ENCODE measurements at places on chromosomes 11 and 22.

DNA sequence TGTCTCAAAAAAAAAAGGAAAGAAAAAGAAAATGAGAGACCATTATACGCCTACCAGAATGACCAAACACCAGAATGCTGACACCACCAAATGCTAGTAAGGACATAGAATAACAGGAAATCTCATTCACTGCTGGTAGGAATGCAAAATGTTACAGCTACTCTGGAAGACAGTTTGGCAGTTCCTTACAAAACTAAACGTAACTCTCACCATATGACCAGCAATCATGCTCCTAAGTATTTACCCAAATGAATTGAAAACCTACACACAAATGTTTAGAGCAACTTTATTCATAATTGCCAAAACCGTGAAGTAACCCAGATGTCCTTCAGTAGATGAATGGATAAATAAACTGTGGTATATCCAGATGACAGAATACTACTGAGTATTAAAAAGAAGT lies 7.2 kb downstream of the CHKA start:
- DNase-seq: peak; percentile 69

DNA sequence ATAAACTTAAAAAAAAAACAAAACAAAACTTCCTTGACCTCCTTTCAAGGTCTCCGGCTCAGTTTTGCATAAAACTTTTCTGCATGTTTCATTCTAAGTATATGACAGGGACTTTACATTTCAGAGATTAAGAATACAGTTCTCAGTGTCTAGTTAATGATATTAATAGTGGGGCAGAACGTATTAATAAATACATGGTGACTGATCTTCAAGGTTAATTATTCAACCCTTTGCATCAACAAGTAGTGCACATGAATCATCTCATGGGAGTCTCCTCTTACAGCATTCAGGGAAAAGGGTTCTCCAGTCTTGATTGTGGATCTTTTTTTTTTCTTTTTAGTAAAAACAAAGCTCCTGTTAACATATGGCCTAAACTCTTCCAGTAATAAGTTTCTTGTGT lies 146.8 kb downstream of the KIRREL3 start:
- no peak for DNase-seq

DNA sequence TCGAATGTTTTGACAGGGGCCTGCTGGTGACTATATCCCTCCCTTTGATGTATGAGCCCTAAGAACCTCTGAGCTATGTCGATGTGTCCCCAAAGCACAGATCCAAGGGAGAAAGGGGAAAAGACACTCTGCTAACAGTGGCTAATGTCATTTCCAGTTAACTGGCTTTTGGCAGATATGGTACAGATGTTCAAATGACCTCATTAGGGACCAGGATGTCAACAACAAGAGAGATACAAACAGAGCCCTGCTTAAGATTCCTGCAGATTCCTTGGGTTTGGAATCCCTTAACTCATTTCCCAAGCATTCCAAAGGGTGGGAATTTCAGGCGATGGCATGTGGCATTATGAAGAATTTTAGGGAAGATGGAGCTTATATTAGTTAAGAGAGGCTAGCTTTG lies 517.3 kb downstream of the SOX6 start:
- no peak for DNase-seq

DNA sequence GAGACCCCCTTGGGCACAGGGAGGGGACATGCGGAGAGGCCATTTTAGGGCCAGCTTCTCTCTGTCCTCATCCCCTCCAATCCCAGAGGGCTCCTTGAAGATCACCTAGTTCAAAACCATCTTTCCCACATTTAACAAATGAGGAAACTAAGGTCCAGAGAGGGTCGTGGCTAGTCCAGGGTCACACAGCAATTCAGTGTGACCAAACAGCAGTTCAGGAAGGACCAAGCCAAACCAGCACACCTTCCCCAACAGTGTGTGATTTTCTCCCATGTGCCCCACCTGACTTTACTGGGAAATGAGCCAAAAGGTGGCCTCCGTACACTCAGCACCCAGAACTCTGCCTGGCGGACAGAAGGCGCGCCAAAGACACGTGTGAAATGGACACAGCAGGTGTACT lies 51.3 kb downstream of the CACNA1I start:
- DNase-seq: no peak

- DNase-seq: no peak
These were observed 7.8 kb upstream of the EIF3D start for GRCh38 chr22:36536717-36537116.

- no peak for DNase-seq
These were observed 100.6 kb downstream of the CD44 start for GRCh38 chr11:35239471-35240075.

- DNase-seq: no peak
These were observed 7.5 kb upstream of the SYT8 start for GRCh38 chr11:1827095-1827813.

DNA sequence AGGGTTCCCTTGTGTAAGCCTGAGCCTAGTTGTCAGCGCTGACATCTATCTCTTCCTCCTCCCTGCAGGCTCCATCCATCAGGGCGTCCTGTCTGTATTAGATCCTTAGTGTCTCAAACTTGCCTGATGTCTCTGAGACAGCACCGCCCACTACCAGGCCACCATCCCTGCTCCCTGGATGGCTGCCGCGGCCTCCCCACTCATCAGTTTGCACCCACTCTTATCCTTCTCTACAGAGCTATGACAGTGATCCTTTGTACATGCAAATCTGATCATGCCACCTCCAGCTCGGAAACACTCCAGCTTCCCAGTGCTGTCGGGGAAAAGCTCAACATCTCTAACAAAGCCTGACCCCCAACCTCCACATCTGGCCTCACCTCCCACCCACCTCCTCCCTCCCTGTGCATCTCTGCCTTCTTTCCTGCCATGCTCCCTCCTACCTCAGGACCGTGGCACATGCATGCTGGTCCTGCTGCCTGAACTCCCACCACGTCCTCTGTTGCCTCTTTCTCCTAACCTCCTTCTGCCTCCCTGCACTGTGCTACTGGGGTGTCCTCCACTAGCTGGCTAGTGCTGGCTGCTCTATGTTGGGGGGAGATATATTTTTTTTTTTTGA lies 61.6 kb upstream of the EIF3D start:
- no peak for DNase-seq
